ENCODE measurements at places on chromosomes 1 and 21. TPM values are rescaled to one million over a fixed set of nuclear protein-coding genes. Genes with fewer than 3 reads are reported as not detected.

- H3K27me3 ChIP-seq, result no peaks in the 10 kb centered on the region
- DNase-seq, result no peak
- peaks cover 4% of the 10 kb centered on the region for H3K4me1 ChIP-seq
- H3K27ac ChIP-seq, result no peak overlapping the region
These were observed 238.3 kb downstream of the PAPPA2 start for GRCh38 chr1:176701151-176701866.

DNA sequence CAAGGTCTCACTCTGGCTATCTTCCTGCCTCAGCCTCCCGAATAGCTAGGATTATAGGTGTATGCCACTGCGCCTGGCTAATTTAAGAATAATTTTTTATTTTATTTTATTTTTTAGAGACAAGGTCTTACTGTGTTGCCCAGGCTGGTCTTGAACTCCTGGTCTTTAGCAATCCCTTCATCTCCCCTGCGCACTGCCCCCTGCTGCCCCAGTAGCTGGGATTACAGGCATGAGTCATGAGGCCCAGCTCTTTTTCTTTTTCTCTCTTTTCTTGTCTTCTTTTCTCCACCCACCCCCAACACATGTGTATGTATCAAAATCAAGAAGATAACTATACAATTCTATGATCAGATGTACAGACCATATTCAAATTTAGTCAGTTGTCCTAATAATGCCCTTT, 87.2 kb downstream of the PEX14 start:
- H3K27ac ChIP-seq, result no peak overlapping the region
- H3K27me3 ChIP-seq, result no peaks in the 10 kb centered on the region
- no peak overlapping the region for H3K4me3 ChIP-seq
- no peak for DNase-seq
- H3K4me1 ChIP-seq, result no peaks in the 10 kb centered on the region

GRCh38 chr1:53896635-53897229, 2.7 kb downstream of the DIO1 start:
- no peaks in the 10 kb centered on the region for H3K27me3 ChIP-seq
- peak overlapping the region; percentile 59 for H3K27ac ChIP-seq
- no peak overlapping the region for H3K4me3 ChIP-seq
- H3K36me3 ChIP-seq, result no peaks in the 10 kb centered on the region
- no peak for DNase-seq

- H3K4me1 ChIP-seq, result no peaks in the 10 kb centered on the region
- H3K27ac ChIP-seq, result no peak overlapping the region
- DNase-seq, result no peak
- H3K4me3 ChIP-seq, result no peak overlapping the region
- H3K36me3 ChIP-seq, result no peaks in the 10 kb centered on the region
These were observed 46.1 kb downstream of the NME7 start for GRCh38 chr1:169321539-169321938.

DNA sequence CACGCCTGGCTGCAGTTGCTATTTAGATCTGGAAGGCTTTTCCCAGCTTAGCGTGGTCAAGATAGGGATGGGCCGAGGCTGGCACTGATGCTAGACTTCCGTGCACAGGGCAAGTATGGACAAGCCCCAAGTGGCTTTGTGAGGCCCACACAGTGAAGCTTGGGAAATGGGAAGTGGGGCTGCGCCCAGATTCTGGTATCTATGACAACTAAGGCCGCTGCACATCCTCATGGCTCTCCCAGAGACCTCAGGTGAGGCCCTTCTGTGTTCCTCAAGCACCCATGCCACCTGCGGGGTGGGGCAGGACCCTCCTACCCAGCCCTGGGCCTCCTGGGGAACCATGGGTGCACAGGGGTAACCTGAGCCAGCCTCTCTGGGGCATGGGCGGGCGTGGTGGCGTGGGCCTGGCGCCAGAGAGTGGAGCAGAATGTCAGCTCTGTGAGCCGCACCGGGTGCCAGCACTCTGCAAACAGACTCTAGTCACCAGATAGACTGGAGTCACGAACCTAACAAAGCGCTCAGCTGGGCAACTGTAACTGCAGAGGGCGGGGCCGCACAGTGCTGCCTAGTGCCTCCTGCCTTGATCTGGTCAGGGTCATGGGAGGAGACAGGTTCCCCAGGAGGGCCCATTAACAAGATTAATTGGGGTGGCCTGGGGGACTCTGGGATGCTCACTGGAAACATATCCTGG, 46.4 kb downstream of the ELF3 start:
- H3K36me3 ChIP-seq, result no peaks in the 10 kb centered on the region
- DNase-seq, result no peak
- no peaks in the 10 kb centered on the region for H3K27me3 ChIP-seq
- no peaks in the 10 kb centered on the region for H3K4me1 ChIP-seq

- DNase-seq, result no peak
- H3K27ac ChIP-seq, result no peak overlapping the region
- no peaks in the 10 kb centered on the region for H3K27me3 ChIP-seq
- H3K4me1 ChIP-seq, result no peaks in the 10 kb centered on the region
- no peak overlapping the region for H3K4me3 ChIP-seq
These were observed 116.3 kb downstream of the DAB1 start for GRCh38 chr1:57307392-57308170.

DNA sequence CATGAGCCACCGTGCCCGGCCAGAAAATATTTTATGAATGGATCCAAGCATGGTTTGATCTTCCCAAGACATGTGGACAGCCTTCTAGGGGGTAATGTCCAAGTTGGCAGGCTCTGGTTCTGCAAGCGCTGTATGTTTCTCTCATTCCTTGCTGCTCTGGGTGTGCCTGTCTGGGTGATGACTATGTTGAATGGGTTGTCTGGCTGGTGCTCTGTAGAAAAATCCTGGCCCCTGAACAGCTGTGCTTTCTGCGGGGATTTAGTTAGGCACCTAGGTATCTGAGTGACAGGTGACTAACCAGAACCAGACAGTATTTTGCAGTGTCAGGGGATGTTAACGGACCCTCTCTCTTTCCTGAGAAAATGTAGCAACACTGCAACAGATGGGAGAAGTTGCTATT, 14.1 kb downstream of the HUNK start:
- H3K27ac ChIP-seq, result no peak overlapping the region
- H3K4me1 ChIP-seq, result no peaks in the 10 kb centered on the region
- no peak overlapping the region for H3K4me3 ChIP-seq
- H3K36me3 ChIP-seq, result no peaks in the 10 kb centered on the region
- no peaks in the 10 kb centered on the region for H3K27me3 ChIP-seq
- DNase-seq, result no peak

DNA sequence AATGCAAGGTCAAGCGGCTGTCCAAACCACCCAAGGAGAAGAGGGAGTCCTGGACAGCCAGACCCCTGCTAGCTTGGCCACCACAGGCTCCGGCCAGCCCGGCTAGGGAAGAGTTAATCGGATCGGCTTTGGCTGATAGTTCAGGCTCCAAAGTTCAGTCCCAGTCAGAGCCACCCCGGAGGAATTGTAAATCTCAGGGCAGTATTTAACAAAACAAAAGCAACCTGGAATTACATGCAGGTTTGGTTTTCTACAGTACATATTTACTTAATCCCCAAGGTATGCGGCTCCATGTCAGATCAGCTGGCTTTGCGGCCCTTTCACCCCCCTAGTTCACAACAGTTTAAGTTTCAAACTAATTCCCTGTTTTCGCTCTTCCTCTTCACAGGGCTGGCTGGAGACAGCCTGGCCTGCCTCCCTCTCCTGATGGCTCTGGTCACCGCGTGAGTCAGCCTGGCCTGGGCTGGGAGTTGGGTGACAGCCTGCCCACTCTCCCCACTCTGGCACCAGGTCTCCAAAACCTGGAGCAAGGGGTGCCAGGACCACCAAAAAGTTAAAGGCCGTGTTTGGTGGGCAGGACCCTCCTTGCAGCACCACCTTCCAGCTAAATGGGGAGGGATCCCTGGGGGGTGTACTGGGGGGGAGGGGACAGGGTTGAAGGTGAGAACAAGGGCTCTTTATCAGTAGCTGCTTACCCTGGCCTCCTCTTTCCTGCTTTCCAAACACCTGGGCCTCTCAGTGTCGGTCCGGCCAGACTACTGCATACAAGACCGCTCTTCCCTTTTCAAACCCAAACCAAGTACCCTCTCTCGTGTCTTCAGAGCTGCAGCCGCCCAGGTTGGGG, 1.9 kb downstream of the DHRS3 start:
- H3K27me3 ChIP-seq, result no peaks in the 10 kb centered on the region
- peak overlapping the region; percentile 96 for H3K27ac ChIP-seq
- DNase-seq, result peak; percentile 88
- H3K4me3 ChIP-seq, result peak overlapping the region; percentile 70
- peaks cover 66% of the 10 kb centered on the region for H3K4me1 ChIP-seq
- H3K36me3 ChIP-seq, result no peaks in the 10 kb centered on the region

GRCh38 chr1:37732111-37732780, 32.7 kb downstream of the EPHA10 start:
- H3K36me3 ChIP-seq, result no peaks in the 10 kb centered on the region
- peaks cover 38% of the 10 kb centered on the region for H3K27me3 ChIP-seq
- no peak overlapping the region for H3K27ac ChIP-seq
- no peak overlapping the region for H3K4me3 ChIP-seq
- no peaks in the 10 kb centered on the region for H3K4me1 ChIP-seq

GRCh38 chr1:200909071-200909470, 14.4 kb downstream of the INAVA start:
- H3K4me3 ChIP-seq, result no peak overlapping the region
- no peak overlapping the region for H3K27ac ChIP-seq
- H3K4me1 ChIP-seq, result no peaks in the 10 kb centered on the region

GRCh38 chr21:17454315-17455027, 58.4 kb upstream of the CXADR start:
- H3K27ac ChIP-seq, result no peak overlapping the region
- no peaks in the 10 kb centered on the region for H3K36me3 ChIP-seq
- H3K27me3 ChIP-seq, result no peaks in the 10 kb centered on the region
- no peak overlapping the region for H3K4me3 ChIP-seq
- H3K4me1 ChIP-seq, result no peaks in the 10 kb centered on the region
- DNase-seq, result no peak

- no peaks in the 10 kb centered on the region for H3K4me1 ChIP-seq
- no peaks in the 10 kb centered on the region for H3K27me3 ChIP-seq
- no peak for DNase-seq
- no peaks in the 10 kb centered on the region for H3K36me3 ChIP-seq
- no peak overlapping the region for H3K27ac ChIP-seq
These were observed 182.0 kb downstream of the CDC42BPA start for GRCh38 chr1:227136210-227136820.

GRCh38 chr1:43560286-43560685, 29.6 kb downstream of the PTPRF start:
- H3K27me3 ChIP-seq, result no peaks in the 10 kb centered on the region
- H3K27ac ChIP-seq, result no peak overlapping the region
- H3K4me1 ChIP-seq, result peaks cover 49% of the 10 kb centered on the region

DNA sequence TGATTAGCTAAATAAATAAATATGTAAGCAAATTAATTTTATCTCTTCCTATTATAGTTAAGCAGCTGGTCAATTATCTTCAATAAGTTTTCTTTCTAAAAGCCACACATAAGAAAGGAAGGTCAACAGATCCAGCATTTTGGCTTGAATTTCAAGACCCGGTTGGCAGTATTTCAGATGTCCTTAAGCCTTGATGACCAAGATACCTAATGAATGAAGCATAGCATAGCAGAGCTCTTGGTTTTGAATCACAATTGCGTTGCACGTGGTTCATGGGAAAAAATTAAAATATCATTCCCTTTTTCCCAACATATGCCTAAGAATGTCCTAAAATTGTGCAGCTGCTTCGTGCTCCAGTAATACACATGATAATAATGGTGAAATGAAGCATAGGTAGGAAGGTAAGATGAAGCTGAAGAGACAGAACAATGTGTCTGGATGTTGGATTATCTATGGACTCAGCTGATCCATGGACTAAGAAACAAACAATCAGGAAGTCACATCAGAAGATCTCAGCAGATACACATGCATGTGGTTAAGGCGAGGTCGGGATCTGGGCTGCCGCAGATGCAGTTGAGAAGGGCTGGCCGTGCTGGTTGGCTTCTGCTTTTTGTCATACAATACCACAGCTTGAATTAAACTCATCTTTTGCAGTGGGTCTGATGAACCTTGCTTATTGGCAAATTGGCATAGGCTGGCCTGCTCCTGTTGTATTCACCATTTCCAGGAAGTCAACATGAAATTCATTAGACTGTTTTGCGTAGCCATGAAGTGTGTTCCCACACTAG, 284.9 kb upstream of the RUNX1 start:
- H3K4me1 ChIP-seq, result no peaks in the 10 kb centered on the region
- no peaks in the 10 kb centered on the region for H3K36me3 ChIP-seq
- no peaks in the 10 kb centered on the region for H3K27me3 ChIP-seq
- H3K27ac ChIP-seq, result no peak overlapping the region
- H3K4me3 ChIP-seq, result no peak overlapping the region

DNA sequence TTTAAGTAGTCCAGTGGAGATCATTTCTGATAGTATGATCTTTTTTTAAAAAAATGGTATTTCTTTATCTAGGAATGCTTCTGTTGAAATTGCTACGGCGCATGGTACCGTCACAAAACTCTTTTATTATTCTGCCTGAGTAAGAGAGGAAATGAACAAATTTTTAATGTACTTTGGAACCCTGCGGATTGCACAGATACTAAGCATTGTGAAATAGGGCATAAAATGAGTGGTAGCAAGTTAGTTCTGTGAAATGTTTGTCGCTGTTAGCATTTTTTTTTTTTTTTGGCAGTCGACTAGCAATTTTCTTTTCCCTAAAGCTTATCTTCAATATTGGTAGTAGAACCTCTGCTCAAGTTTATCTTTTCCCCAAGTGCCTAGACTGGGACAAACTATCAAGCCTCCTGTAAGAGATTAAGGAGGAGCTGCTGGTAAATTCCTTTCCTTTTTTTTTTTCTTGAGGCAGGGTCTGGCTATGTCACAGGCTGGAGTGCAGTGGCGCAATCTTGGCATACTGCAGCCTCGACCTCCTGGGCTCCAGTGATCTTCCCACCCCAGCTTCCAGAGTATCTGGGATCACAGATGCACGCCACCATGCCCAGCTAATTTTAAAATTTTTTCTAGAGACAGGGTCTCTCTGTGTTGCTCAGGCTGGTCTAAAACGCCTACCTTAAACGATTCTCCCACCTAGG, 2.2 kb downstream of the ITSN1 start:
- no peaks in the 10 kb centered on the region for H3K36me3 ChIP-seq
- H3K27ac ChIP-seq, result peak overlapping the region; percentile 94
- peak; percentile 65 for DNase-seq
- H3K4me3 ChIP-seq, result no peak overlapping the region

The AMY1A gene
- not detected for total RNA-seq

The CA6 gene
- total RNA-seq, result not detected

The FCRL2 gene
- not detected for total RNA-seq

The ADGRB2 gene
- total RNA-seq, result 1.4 TPM

The HORMAD1 gene
- total RNA-seq, result not detected

The TMPRSS2 gene
- total RNA-seq, result 0.33 TPM

The FCRL1 gene
- not detected for total RNA-seq

The REN gene
- not detected for total RNA-seq

The RSPH1 gene
- not detected for total RNA-seq

The GPR3 gene
- total RNA-seq, result not detected
